ENCODE measurements at places on chromosomes 6 and 20.
A peak's percentile ranks its signal among the peaks of the same experiment; 100 is the strongest.

DNA sequence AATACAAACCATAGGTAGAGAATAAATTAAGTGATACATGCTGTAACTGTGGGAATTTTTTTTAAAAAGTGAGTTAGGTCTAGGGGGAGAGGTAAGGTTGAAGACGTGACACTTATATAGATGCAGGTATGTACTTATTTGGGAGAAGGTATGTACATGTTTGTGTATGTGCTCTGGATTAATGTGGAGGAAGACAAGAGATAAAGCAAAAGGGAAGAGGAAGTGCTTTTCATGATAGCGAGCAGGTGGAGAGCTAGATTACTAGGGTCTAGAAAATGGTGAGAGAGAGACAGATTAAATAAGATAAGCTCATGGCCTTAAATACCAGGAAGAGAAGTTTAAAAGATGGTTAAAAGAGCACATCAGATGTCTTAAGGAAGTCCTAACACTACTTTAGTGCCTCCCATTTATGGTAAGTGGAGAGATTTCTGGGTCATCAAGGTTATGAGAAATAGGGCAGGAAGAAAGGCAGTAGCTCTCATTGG is 92.5 kb downstream of the MAN1A1 start:
- H3K27ac ChIP-seq, result no peak overlapping the region
- H3K4me3 ChIP-seq, result no peak overlapping the region
- no peaks in the 10 kb centered on the region for H3K36me3 ChIP-seq

DNA sequence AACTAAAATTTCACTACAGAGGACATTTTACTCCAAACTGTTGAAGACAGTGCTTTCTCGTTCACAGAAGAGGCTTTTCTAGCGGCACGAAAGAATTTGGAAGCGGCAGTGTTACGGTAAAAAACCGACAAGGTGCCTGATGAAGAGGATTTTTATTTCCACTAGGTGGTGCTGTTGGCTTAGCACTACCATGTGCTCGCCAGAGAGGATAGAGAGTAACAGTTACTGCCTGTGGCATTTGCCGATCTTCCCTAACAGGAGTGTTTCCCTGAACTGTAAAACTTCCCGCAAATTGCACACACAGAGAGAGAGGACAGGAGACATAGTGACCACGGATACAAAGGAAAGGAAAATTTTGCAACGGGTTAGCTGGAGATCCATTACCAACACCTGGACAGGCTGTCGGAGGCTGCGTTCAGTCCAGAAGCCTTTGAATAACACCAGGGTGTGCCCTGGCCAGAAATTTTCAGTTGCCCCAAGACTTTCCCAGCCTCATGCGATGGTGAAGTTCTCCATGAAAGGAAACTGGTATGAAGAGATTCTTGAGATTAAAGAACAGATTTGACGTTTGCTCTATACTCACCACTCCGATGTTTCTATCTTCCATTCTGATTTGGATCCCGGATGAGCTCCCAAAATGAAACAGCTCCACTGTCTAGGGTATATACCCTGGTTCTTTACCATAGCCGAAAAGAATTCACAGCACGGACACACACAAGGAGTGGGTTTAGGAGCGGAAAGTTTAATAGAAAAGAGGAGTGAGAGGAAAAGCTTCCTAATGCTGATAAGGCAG is 48.1 kb downstream of the HLA-DPB1 start:
- H3K4me1 ChIP-seq, result peaks cover 14% of the 10 kb centered on the region
- H3K27ac ChIP-seq, result no peak overlapping the region
- DNase-seq, result peak; percentile 89
- no peaks in the 10 kb centered on the region for H3K36me3 ChIP-seq
- peaks cover 4% of the 10 kb centered on the region for H3K27me3 ChIP-seq

DNA sequence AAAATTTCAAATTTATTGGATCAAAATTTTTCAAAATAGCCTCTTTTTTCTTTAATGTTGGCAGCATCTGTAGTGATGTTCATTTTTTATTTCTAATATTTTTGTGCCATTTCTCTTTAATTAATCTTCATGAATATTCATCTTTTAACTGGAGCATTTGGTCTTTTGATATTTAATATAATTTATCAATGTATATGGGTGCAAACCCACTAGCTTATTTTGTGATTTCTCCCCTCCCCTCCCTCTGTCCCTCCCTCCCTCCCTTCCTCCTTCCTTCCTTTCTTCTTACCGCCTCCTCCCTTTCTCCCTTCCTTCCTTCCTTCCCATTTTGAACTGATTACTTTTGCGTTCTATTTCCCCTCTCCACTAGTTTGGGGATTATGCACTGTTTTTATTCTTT is 49.2 kb downstream of the TGM2 start:
- no peak overlapping the region for H3K4me3 ChIP-seq
- H3K27me3 ChIP-seq, result no peaks in the 10 kb centered on the region
- DNase-seq, result no peak
- no peaks in the 10 kb centered on the region for H3K36me3 ChIP-seq
- no peaks in the 10 kb centered on the region for H3K4me1 ChIP-seq

DNA sequence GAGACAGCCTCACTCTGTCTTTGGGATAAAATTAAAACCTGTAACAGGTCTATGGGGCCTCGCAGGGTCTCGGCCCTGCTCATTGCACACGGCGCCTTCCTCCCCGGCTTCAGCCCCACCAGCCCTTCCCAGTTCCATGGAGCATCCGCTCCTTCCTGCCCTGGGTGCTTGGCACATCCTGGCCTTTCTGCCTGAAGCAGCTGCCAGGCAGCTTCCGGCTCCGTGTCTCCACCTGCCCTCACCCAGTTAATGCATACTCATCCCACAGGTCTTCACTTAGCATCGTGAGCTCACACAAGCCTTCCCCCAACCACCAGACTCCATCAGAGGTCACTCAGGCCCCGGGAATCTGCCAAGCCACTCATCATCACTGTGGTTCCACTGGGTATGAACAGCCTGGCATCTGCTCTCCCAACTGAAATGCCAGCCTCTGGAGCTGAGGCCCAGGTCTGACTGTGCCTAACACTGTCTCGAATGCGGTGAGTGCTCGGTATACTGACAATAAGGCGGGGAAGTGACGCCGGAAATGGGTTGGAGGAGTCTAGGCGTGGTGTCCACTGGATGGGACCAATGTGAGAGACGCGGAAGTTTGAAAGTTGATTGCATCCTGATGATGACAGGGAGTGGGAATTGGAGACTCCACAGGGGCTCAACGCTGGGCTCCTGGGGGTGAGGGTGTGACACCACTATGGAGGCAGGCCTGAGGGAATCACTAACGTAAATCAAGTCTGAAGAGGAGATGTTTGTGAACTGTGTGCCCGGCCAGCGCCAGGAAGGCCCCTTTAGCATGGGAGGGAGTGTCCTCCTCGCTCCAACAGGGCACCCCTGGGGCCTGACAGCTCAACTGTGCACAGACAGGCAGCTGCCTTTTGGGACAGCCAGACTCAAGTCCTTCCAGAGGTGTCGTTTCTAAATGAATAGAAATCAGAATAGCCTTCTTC is 245.8 kb downstream of the TTLL2 start:
- H3K27ac ChIP-seq, result no peak overlapping the region
- H3K36me3 ChIP-seq, result no peaks in the 10 kb centered on the region
- no peaks in the 10 kb centered on the region for H3K27me3 ChIP-seq
- no peak for DNase-seq
- no peak overlapping the region for H3K4me3 ChIP-seq
- H3K4me1 ChIP-seq, result no peaks in the 10 kb centered on the region

DNA sequence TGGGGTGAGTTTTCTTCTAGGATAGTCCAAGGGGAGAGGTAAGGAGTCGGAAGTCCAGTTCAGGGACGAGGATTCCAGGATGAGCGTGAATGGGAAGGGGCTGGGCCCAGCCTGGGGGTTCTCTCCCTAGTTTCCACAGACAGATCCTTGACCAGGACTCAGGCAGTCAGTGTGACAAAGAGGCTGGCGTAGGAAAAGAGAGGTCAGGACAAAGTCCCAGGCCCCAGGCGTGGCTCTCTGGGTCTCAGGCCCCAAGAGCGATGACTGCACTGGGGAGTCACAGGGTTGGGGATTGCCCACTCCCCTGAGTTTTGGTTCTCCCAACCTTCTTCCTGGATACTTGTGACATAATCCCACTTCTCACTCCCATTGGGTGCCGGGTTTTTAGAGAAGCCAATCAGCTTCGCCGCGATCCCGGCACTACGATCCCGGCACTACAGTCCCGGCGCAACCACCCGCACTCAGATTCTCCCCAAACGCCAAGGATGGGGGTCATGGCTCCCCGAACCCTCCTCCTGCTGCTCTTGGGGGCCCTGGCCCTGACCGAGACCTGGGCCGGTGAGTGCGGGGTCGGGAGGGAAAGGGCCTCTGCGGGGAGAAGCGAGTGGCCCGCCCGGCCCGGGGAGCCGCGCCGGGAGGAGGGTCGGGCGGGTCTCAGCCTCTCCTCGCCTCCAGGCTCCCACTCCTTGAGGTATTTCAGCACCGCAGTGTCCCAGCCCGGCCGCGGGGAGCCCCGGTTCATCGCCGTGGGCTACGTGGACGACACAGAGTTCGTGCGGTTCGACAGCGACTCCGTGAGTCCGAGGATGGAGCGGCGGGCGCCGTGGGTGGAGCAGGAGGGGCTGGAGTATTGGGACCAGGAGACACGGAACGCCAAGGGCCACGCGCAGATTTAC is 46.2 kb upstream of the TRIM26 start:
- H3K4me1 ChIP-seq, result peaks cover 3% of the 10 kb centered on the region
- DNase-seq, result peak; percentile 65
- no peak overlapping the region for H3K27ac ChIP-seq
- no peaks in the 10 kb centered on the region for H3K36me3 ChIP-seq

DNA sequence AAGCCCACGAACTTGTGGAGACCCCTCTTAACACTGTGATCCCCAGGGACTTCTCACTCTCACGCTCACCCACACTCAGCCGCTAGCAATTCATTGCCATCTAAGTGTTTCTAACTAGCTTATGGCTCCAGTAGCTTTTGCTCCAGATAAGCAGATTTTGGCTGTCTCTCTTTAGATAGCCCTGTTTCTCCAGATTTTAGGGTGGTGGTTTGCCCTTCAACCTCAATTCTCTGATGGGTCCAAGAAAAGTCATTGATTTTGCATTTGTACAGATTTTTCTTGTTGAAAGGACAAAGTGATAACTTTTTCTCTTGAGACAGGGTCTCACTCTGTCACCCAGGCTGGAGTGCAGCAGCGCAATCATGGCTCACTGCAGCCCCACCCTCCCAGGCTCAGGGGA is 41.2 kb downstream of the NR2E1 start:
- DNase-seq, result no peak
- no peaks in the 10 kb centered on the region for H3K27me3 ChIP-seq
- no peak overlapping the region for H3K4me3 ChIP-seq
- no peaks in the 10 kb centered on the region for H3K4me1 ChIP-seq

- H3K27ac ChIP-seq, result peak overlapping the region; percentile 60
- no peak for DNase-seq
- no peak overlapping the region for H3K4me3 ChIP-seq
- H3K4me1 ChIP-seq, result peaks cover 76% of the 10 kb centered on the region
Measured at GRCh38 chr20:47557791-47558190, 56.1 kb downstream of the NCOA3 start.

DNA sequence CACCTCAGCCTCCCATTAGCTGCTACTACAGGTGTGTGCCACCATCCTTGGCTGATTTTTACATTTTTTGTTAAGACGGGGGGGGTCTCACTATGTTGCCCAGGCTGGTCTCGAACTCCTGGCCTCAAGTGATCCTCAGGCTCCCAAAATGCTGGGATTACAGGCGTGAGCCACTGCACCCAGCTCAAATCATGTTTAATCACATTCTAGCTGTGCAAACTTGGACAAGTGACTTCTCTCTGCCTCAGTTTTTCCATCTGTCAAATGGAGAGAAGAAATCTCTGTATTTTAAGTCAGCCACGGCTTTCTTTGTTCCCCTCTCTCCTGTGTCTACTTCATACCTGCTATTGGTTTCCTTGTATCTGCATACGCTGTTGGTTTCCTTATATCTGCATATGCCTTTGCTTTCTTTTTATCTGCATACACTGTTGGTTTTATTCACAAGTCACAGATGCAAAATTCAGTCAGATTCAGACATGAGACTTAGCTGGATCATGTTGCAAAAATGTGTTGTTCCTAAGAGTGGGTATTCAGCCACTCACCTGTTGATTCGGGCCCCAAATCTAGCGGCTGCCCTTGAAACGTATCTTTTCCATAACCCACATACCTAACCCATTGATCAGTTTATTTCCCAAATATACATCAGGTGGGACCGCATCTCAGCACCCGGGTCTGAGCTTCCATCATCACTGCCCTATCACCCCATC is 30.2 kb downstream of the SULF2 start:
- DNase-seq, result no peak
- H3K4me1 ChIP-seq, result no peaks in the 10 kb centered on the region
- H3K27ac ChIP-seq, result no peak overlapping the region
- H3K4me3 ChIP-seq, result no peak overlapping the region
- no peaks in the 10 kb centered on the region for H3K36me3 ChIP-seq
- H3K27me3 ChIP-seq, result peaks cover 3% of the 10 kb centered on the region

DNA sequence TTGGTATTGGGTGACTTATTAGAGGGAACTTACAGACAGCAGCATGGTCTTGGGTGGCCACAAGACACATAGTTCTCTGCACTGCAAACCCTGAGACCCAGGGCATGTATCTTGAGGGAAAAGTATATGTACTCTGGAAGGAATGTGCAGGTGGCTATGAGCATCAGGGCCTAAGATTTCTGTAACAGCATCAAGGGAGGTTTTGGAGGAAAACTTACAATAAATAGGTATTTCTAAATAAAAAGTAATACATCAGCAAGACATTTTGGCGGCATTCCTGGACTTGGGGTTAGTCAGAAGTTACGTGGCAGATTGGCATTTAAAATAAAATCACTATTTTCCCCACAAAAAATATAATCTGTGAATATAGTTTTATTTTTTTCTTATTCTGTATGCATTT is 8.0 kb upstream of the STX7 start:
- DNase-seq, result no peak
- peaks cover 5% of the 10 kb centered on the region for H3K4me1 ChIP-seq
- H3K27me3 ChIP-seq, result no peaks in the 10 kb centered on the region
- H3K27ac ChIP-seq, result no peak overlapping the region
- no peaks in the 10 kb centered on the region for H3K36me3 ChIP-seq

DNA sequence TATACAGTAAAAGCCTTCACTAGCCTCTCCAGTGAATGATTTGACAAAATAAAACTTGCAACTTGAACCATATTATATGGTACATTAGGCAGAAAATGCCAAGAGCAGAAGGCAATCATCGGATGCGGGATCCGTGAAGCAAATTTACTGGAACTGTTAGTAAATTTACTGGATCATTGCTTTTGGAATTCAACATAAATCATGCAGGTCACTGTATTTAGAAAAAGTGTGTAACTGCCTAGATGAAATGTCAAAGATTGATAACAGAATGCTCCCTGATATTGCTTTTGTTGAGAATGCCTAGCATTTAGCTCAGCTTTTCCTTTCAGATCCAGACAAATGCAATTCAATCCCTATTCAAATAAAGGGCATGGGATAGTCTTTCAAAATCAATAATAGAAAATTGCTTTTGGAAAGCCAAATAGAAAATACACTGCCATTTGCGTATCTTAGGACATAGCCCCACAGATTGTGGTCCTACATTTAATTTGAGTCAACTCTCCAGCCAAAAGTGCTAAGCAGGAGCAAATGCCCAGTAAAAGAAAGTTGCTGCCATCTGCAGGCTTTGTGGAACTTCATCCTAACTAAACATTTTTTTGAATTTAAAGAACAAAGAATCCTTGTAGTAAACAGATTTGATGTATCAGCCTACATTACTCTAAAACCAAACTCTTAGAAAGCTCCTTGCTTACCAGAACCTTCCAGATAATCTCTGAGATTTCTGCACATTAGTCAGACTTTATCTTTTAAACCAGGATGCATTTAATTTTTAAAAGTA is 109.5 kb upstream of the HSF2 start:
- no peak overlapping the region for H3K4me3 ChIP-seq
- no peaks in the 10 kb centered on the region for H3K4me1 ChIP-seq
- no peak overlapping the region for H3K27ac ChIP-seq
- DNase-seq, result no peak

- peaks cover 10% of the 10 kb centered on the region for H3K4me1 ChIP-seq
- H3K36me3 ChIP-seq, result no peaks in the 10 kb centered on the region
- H3K4me3 ChIP-seq, result no peak overlapping the region
- H3K27ac ChIP-seq, result no peak overlapping the region
- DNase-seq, result no peak
- H3K27me3 ChIP-seq, result no peaks in the 10 kb centered on the region
Measured at GRCh38 chr6:14912226-14912625, 333.6 kb upstream of the JARID2 start.
